ENCODE measurements at places on chromosomes 6 and 20.
A peak's percentile ranks its signal among the peaks of the same experiment; 100 is the strongest.

- no peak for DNase-seq
Observed at GRCh38 chr20:946826-947225, 30.7 kb upstream of the ANGPT4 start.

DNA sequence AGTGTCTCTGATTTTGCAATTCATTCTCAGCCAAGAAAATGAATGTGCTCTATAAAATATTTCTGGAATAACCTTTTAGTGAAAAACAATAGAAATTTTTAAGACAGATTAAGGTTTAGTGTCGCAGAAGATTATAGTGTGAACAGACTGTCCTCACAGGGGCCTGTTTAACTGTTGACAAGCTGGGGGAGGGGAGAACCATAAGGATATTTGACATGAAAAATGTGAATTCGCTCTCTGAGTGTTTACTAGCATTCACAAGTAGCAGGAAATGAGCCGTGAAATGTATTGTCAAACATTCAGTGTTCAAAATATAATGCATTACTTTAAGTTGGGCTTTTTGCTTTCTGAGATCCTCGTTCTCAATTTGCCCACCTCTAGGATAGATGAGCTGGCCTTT lies 134.8 kb upstream of the TSHZ2 start:
- no peak for DNase-seq

GRCh38 chr6:137804637-137805036 lies 62.4 kb upstream of the TNFAIP3 start:
- no peak for DNase-seq

DNA sequence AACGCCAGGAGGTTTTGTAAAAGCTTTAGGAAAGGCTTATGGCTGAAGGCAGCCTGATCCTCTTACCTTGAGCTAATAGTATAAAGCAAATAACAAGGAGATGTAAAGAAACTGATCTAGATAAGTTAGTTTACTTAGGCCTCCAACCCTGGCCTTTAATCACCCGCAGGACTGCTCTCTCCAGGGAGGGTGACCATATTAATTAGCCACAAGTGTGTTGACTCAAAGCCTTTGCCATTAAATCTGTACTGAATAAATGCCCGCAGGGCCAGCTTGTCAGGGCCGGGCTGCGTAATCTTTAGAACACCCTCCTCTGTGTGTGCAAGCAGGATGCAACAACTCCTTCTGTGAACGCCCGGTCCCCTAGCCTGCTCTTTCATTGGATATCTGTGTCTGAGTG lies 6.1 kb upstream of the PRSS16 start:
- DNase-seq: no peak

DNA sequence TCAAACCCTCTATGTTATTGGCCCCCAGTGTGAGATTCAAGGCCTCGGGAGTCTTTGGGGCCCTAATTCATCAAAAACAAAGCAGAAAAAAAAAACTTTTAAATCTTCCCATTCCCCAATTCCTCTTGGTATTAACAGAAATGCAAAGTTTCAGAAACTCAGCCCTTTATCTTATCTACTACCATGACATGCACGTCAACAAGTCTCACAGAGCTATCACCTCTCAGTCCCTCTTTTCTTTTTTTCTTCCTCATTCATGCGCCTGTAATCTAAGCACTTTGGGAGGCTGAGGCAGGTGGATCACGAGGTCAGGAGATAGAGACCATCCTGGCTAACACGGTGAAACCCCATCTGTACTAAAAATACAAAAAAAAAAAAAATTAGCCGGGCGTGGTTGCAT lies 22.7 kb downstream of the SAMD3 start:
- DNase-seq: no peak

- DNase-seq: no peak
Observed at GRCh38 chr6:54248994-54249393, 59.2 kb upstream of the TINAG start.

- DNase-seq: no peak
Observed at GRCh38 chr20:22844959-22845358, 190.2 kb upstream of the SSTR4 start.

DNA sequence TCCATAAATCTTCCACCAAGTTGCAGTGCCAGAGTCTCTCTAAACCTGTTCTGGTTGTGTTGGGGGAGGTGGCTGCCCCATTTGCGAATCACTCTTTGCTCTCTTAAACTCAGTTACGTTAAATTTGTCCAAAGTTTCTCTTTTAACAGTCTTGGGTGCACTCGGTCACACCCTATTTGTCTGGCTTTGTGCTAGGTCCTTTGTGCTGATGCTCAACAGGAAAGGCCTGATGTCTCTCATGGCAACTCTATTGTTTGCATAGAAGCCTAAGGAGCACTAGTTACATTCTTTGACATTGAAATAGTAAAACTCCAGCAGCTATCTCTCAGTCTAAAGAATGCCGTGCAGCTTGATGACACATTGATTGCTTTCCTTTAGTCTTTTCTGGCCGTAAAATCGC lies 105.1 kb downstream of the TRMT11 start:
- no peak for DNase-seq

- DNase-seq: no peak
Observed at GRCh38 chr6:139369068-139369467, 5.4 kb downstream of the CITED2 start.

GRCh38 chr20:6863355-6863754 lies 95.9 kb downstream of the BMP2 start:
- no peak for DNase-seq

- no peak for DNase-seq
Observed at GRCh38 chr20:14861028-14861699, 523.8 kb upstream of the FLRT3 start.

DNA sequence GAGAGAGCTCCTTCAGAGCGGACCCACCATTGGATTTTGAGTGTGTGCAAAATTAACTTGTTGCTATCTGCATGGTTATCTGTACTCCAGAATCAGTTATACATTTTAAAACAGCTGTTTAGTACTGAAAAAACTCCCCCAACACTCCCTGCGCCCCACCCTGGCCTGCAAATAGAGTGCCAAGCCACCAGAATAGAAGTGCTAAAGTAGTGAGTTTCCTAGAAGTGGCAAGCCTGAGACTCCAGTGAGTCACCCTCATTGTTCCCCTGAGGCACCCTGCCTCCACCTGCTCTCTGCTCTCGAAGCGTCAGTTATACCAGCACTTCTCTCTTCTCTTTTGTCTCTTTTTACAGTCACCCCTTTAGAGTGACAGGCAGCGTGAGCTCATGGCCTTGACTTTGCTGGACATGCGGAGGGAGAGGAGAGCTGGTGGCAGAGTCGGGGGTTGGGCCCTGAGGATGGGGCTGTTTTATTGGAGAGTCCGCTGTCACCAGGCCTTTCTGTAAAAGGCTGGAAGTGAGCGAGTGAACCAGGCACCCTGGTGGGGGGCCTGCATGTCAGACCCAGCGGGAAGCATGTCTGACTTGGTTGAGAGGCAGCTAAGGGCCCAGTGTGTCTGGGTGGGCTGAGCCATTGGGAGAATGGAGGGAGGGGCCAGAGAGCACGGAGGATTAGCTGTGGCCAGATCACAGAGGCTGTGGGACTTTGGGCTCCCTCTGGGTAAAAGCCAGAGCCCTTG lies 10.4 kb downstream of the IGF2R start:
- no peak for DNase-seq

DNA sequence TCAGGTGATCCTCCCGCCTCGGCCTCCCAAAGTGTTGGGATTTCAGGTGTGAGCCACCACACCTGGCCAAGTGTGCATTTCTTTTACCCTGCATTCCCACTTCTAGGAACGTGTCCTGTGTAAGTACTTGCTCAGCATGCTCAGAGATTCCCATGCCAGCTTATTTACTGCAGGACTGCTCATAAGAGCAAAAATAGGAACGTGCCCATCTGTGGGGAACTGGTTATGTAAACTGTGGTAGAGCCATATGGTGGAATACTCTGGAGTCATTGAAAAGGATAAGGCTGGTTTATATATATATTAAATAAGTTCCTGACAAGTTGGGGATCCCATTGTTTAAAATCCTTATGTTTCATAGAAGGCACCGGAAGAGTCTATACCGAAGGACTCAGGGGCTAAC lies 38.2 kb upstream of the FANCE start:
- DNase-seq: no peak

DNA sequence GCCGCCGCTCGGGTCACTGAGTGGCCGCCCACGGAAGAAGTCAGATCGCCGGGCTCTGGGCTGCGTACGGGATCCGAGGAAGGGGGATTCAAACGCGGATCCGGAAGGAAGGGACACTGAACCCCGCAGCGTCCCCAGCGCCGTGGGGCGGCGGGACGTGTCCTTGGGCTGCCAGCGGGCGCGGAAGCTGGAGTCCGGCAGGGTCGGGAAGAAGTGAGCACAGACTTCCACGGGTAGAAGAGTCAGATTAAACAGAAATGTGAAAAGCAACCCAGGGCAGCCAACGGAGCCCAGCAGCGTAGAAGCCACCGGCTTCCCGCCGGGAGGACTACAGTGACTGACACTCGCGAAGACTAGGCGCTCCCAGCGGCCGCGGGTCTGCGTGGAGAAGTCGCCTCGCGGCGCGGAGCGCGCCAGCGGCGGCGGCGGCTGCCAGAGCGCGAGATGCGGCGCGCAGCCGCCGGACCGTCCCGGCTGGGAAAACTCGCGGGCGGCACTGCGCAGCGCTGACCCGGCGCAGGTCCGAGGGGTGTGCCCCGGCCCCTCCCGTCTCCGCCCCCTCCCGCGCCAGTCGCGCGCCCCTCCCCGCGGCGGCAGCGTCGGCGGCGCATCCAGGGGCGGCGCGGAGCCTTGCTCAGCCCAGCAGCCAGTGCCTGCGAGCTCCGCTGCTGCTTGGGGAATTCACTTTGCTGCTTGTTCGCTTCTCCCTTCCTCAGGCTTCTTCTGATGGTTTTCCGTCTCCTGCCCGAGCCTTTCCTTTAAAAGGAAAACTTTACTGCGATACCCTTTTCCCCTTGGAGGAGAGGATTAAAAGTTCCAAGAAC lies at the start of gene SAMD5:
TSS of gene SAMD5 (plus strand) at position 649 of the 824 bp plus-strand sequence. CDS start 239 bp downstream, outside the sequence.
- no peak for DNase-seq

DNA sequence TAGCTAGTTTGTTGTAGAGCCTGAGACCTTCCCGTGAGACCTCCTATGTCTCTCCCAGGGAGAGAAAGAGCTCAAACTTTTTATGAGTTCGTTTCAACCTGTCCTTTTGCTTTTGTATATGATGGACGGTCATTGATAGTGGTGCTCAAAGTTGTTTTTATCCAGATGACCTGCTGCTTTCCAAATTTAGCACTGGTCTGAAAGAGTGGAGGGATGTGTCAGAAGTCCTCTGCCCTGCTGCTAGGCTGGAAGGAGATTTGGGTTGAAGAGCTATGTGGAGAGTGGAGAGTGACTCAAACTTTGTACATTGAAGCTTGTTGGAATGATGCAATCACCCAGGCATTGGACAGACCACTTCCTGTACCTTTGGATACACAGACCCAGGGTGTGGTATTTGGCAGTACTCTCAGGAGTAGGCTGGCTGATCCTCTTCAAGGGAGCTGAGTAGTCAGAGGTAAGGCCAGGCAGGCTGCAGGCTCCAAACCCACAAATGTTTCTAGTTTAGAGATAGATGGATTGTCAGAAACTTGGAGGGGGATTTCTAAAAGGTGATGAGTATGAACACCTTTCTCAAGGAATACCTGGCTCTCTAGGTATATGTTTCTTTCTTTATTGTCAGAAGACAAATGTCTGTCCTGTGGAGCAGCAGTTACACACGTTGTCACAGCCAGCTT lies 49.4 kb upstream of the RREB1 start:
- DNase-seq: peak; percentile 90

DNA sequence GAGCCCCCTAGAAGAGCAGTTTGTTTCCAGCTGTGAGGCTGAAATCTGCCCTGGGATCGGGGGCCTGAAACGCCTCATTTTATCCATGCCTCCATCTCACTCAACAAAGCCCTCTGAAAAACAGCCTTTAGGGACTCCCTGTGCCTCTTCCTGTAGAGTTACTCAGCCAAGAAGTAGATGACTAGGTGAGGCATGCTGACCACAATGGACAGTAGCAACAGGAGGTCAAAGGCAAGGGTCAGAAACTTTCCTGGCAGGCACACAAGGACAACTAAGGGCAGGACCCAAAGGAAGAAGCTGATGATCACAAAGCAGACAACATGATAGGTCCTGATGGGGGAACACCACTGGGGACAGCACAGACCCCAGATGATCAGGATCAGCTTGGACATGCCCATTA lies 12.8 kb downstream of the MAS1L start:
- no peak for DNase-seq
